Endodermal cell (in vitro differentiated cells): ENCODE measurements at places on chromosomes 7 and 10.

DNA sequence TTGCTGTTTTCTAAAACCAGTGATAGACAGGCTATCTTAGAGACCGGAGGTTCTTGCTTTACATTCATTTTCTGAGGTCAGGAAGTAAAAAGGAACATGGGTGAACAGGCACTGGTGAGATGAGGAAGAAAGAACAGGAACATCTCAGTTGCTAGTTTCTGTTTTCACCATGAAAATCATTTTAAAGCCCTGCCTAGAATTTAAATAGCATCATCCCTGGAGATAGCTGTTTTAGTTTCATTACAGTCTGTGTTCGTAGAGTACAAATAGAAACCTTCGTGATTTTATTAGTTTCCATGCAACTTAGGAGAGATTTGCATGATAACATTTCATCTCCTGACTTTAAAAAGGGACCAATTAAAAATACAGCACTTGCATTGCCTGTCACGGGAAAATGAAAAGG is 14.7 kb downstream of the KCNMA1 start:
- no peaks in the 10 kb centered on the region for H3K4me1 ChIP-seq
- H3K4me3 ChIP-seq = no peak overlapping the region
- DNase-seq = no peak
- no peak overlapping the region for H3K27ac ChIP-seq

GRCh38 chr7:25014756-25015155 is 34.8 kb upstream of the OSBPL3 start:
- no peaks in the 10 kb centered on the region for H3K27me3 ChIP-seq
- no peaks in the 10 kb centered on the region for H3K36me3 ChIP-seq
- no peaks in the 10 kb centered on the region for H3K4me1 ChIP-seq
- H3K27ac ChIP-seq = no peak overlapping the region
- no peak overlapping the region for H3K4me3 ChIP-seq

DNA sequence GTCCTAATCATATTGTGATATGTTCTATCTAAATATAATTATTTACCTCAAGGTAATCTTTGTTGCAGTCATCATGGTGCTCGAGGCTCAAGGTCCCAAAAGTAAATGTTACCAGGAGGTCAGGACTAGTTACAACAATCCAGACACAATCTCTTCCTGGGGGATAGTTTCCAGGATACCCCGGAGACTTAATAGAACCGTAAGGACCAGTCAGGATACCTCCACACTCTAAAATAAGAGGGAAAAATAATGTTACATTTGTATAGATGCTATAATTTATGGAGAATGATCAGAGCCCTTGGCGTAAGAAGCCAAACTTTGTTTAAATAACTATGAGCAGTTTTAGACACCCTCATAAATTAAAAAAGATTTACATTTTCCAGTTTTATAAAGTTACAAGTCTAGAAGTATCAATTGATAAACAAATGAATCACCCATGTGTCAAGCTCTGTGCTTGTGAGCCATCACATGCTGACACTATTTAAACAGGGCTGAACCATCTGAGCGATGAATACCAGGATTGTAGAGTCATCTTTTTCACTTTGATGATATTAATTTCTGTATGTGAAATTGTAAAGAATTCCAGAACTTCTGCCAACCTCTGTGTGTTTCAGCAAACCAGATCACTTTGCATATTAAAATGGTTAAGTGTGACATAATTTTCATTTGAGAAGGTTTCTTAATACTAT is 41.3 kb downstream of the CUBN start:
- no peaks in the 10 kb centered on the region for H3K36me3 ChIP-seq
- no peaks in the 10 kb centered on the region for H3K4me1 ChIP-seq
- no peak overlapping the region for H3K4me3 ChIP-seq
- DNase-seq = no peak

- H3K27me3 ChIP-seq = no peaks in the 10 kb centered on the region
- peaks cover 19% of the 10 kb centered on the region for H3K36me3 ChIP-seq
- H3K4me1 ChIP-seq = peaks cover 3% of the 10 kb centered on the region
- peak; percentile 79 for DNase-seq
- peak within 1 kb of the TSS; percentile 94 for H3K4me3 ChIP-seq
These were observed at the start of gene TTYH3 for GRCh38 chr7:2631946-2632732. TTYH3 (plus strand) TSS chr7:2631986; CDS start chr7:2632156, 170 bp downstream.

DNA sequence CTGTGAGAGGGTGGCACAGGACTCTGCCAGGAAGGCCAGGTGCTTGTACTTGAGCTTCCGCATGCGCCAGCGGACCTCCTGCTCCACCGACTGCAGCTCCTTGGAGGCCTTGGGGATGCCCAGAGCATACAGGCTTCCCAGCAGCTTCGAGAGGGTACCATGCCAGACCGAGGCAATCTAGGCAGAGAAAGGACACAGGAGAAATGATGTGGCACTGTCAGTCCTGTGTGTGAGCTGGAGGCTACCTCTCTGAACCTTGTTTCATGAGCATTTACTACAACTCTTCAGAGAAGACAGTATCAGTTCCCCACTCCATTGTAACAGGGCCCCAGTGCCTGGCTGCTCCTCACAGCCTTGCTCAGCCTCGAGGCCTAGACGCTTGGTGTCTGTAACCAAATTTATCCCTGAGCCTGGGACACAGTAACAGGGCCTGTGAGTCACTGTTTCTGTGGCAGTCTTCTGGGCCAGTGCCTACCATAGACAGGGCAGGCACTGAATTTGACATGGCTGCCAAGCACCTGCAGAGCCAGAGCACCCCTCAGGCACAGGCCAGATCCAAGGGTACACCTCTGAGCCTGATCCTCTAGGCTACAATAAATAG is 5.8 kb downstream of the TBRG4 start:
- DNase-seq = peak; percentile 18
- H3K27me3 ChIP-seq = no peaks in the 10 kb centered on the region
- H3K4me3 ChIP-seq = no peak overlapping the region
- no peak overlapping the region for H3K27ac ChIP-seq
- peaks cover 87% of the 10 kb centered on the region for H3K36me3 ChIP-seq

GRCh38 chr10:75899816-75900390 is 468.5 kb downstream of the LRMDA start:
- H3K4me1 ChIP-seq = peaks cover 4% of the 10 kb centered on the region
- H3K27me3 ChIP-seq = peaks cover 15% of the 10 kb centered on the region
- no peak overlapping the region for H3K4me3 ChIP-seq
- no peak for DNase-seq

DNA sequence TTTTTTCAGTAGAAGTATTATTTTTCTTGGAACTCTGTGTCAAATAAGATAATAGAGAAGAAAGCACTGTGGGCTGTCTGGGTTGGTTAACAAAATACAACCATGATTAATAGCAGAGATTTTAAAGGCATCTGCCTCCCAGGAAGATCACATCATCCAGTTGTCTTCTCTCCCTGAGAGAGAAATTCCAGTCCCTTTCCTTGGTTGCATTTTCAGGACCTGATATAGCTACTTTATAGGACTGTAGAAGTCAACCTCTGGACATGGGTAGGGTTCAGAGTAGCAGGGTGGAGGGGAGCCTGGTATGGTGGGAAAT is 309.9 kb upstream of the IGFBP3 start:
- H3K36me3 ChIP-seq = no peaks in the 10 kb centered on the region
- H3K4me3 ChIP-seq = no peak overlapping the region
- H3K27ac ChIP-seq = no peak overlapping the region
- H3K27me3 ChIP-seq = no peaks in the 10 kb centered on the region

DNA sequence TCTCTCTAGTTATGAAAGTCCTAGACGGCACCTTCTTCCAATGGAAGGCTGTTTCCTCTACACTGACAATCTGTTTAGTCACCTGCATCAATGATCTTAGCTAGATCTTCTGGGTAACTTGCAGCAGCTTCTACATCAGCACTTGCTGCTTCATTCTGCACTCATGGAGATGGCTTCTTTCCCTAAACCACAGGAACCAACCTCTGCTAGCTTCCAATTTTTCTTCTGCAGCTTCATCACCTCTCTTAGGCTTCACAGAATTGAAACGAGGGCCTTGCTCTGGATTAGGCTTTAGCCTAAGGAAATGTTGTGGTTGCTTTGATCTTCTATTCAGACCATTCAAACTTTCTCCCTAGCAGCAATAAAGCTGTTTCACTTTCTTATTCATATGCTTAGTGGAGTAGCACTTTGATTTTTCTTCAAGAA is 24.6 kb downstream of the NAMPT start:
- no peak for DNase-seq
- peaks cover 97% of the 10 kb centered on the region for H3K36me3 ChIP-seq
- H3K27ac ChIP-seq = no peak overlapping the region
- no peaks in the 10 kb centered on the region for H3K4me1 ChIP-seq

DNA sequence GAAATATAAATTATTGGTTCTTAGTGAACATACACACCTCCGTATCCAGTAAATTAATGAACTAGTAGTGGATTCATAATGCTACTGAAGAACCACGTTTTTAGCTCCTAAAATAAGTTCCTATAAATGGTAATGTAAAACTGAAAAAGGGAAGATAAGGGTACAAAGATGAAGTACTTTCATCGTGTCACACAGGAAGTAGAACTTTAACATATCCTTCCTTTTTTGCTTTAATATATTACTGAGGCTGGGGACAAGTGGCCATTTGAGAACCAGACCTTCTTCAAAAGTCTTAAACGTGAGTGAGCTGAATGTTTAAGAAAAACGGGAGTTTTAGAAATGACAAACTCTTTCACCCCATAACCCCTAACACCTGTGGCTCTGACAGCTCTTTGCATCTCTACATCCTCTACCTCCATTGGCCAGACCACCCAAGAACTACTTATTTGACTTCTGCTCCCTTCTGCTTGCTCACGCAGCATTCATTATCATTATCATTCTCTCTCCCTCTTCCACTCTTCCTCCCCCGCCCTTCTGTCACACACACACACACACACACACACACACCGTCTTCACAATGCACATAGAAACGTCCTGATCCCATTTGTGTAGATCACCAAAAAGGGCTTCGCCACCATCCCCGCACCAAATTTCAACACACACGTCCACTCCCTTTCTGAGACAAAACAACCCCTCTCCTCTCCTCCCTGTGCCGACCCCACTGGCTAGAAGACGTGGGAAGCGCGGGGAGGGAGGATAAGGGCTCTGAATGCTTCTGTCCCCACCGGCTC is 677 bp downstream of the SKAP2 start:
- no peaks in the 10 kb centered on the region for H3K36me3 ChIP-seq
- H3K4me1 ChIP-seq = no peaks in the 10 kb centered on the region
- H3K27ac ChIP-seq = no peak overlapping the region
- peak overlapping the region; percentile 87 for H3K4me3 ChIP-seq

- H3K27ac ChIP-seq = no peak overlapping the region
- H3K4me3 ChIP-seq = peak overlapping the region; percentile 82
- H3K27me3 ChIP-seq = peaks cover 17% of the 10 kb centered on the region
- no peaks in the 10 kb centered on the region for H3K36me3 ChIP-seq
- H3K4me1 ChIP-seq = no peaks in the 10 kb centered on the region
- peak; percentile 91 for DNase-seq
These were observed 17.9 kb upstream of the TMEM225B start for GRCh38 chr7:99579956-99580777.

GRCh38 chr7:46157404-46157803 is 236.3 kb upstream of the IGFBP3 start:
- H3K27ac ChIP-seq = no peak overlapping the region
- no peaks in the 10 kb centered on the region for H3K27me3 ChIP-seq
- H3K4me1 ChIP-seq = peaks cover 3% of the 10 kb centered on the region
- H3K36me3 ChIP-seq = no peaks in the 10 kb centered on the region
- H3K4me3 ChIP-seq = no peak overlapping the region

- no peaks in the 10 kb centered on the region for H3K36me3 ChIP-seq
- H3K4me1 ChIP-seq = no peaks in the 10 kb centered on the region
- DNase-seq = no peak
- no peak overlapping the region for H3K4me3 ChIP-seq
- no peaks in the 10 kb centered on the region for H3K27me3 ChIP-seq
- no peak overlapping the region for H3K27ac ChIP-seq
These were observed 73.4 kb upstream of the NAMPT start for GRCh38 chr7:106358103-106358663.

GRCh38 chr10:73910401-73910763 is 550 bp upstream of the PLAU start:
- H3K27ac ChIP-seq = no peak overlapping the region
- H3K36me3 ChIP-seq = no peaks in the 10 kb centered on the region
- H3K27me3 ChIP-seq = peaks cover 43% of the 10 kb centered on the region
- H3K4me1 ChIP-seq = peaks cover 8% of the 10 kb centered on the region

DNA sequence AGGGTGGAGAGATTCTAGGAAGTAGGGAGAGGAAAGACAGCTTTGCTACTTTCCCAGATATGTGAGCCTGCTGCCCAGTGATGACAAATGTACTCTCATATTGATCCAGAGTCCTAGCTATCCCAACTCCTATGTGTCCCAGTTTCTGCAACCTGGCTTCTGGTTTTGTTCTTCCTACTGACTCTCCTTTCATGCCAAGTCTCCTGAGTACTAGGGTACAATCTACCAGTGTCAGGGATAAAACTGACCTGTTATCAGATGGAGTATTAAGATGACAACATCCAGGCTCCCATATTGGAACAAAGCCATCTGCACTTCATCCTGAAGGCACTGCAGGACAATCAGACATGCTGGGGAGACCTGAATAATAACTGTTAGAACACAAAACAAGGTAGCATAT is 233.7 kb upstream of the PHYHIPL start:
- no peak overlapping the region for H3K4me3 ChIP-seq
- H3K4me1 ChIP-seq = no peaks in the 10 kb centered on the region
- no peak for DNase-seq
- no peaks in the 10 kb centered on the region for H3K36me3 ChIP-seq
- no peak overlapping the region for H3K27ac ChIP-seq

- no peak for DNase-seq
- H3K27ac ChIP-seq = peak overlapping the region; percentile 33
- peaks cover 3% of the 10 kb centered on the region for H3K4me1 ChIP-seq
These were observed 55.3 kb downstream of the CPVL start for GRCh38 chr7:29090836-29091601.

GRCh38 chr10:74153123-74153522 is 2.1 kb downstream of the ADK start:
- H3K4me1 ChIP-seq = no peaks in the 10 kb centered on the region
- H3K4me3 ChIP-seq = peak overlapping the region; percentile 99
- DNase-seq = no peak
- peaks cover under 1% of the 10 kb centered on the region for H3K36me3 ChIP-seq
- no peak overlapping the region for H3K27ac ChIP-seq
- no peaks in the 10 kb centered on the region for H3K27me3 ChIP-seq

DNA sequence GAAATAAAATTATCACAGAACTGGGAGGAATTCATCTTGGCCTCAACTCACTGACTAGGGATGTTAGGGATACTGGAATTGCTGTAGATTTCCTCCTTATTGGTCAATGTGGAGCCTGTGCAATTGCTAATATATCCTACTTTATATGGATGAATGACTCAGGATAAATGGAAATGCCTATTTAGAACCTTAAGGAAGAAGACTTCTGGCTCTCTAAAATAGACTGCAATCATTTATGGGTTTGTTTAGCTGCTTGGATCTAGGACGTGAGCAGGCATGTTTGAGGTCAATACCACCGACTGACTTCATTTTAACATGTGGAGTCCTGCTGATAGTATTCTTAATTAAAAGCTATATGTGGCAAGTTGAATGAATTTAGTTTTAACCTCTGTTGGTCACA is 1040.1 kb upstream of the LRRN3 start:
- DNase-seq = no peak
- H3K27ac ChIP-seq = no peak overlapping the region
- H3K27me3 ChIP-seq = no peaks in the 10 kb centered on the region

GRCh38 chr10:92914478-92915325 is 66.4 kb downstream of the EXOC6 start:
- H3K4me1 ChIP-seq = no peaks in the 10 kb centered on the region
- peak; percentile 85 for DNase-seq
- no peaks in the 10 kb centered on the region for H3K27me3 ChIP-seq
- peaks cover 5% of the 10 kb centered on the region for H3K36me3 ChIP-seq
- no peak overlapping the region for H3K4me3 ChIP-seq
